ENCODE measurements at places on chromosomes 6 and 20. TPM values are rescaled to one million over a fixed set of nuclear protein-coding genes. Genes with fewer than 3 reads are reported as not detected.

- no peak for DNase-seq
Measured at GRCh38 chr6:100998111-100998510, 117.0 kb upstream of the ASCC3 start.

DNA sequence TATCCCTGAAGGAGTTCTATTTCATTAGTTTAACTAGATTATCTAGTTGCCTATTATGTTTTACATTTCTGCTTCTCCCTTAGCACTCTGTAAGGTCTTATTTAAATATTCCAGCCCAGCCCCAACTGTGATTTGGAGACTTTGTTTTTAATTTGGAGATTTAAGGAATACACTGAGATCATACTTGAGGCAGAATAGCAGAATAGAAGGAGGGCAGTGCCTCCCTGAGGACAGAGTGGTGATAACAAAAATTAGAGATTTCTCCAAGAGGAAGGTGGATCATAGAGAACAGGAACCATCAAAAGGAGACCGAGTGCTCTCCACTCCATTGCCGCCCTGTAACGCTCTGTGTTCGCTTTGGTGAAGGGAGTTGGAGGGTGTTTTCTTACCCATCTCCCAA lies 14.8 kb upstream of the CD164 start:
- DNase-seq = no peak

The NMBR gene
- total RNA-seq = not detected

GRCh38 chr20:19185083-19185482 lies 27.4 kb upstream of the SLC24A3 start:
- no peak for DNase-seq

Measured in CD4-positive, alpha-beta memory T cell (primary cell).